ENCODE measurements at places on chromosomes 2 and 18.

- DNase-seq, result no peak
These were observed 21.5 kb upstream of the BIN1 start for GRCh38 chr2:127128445-127128904.

DNA sequence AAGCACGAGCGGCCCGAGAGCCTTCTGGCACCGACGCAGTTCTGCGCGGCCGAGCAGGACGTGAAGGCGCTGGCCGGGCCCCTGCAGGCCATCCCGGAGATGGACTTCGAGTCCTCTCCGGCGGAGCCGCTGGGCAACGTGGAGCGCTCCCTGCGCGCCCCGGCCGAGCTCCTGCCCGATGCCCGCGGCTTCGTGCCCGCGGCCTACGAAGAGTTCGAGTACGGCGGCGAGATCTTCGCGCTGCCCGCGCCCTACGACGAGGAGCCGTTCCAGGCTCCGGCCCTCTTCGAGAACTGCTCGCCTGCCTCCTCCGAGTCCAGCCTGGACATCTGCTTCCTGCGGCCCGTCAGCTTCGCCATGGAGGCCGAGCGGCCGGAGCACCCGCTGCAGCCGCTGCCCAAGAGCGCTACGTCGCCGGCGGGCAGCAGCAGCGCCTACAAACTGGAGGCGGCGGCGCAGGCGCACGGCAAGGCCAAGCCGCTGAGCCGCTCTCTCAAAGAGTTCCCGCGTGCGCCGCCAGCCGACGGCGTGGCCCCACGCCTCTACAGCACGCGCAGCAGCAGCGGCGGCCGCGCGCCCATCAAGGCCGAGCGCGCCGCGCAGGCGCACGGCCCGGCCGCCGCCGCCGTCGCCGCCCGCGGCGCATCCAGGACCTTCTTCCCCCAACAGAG lies 70.4 kb downstream of the ARHGEF33 start:
- DNase-seq, result peak; percentile 87

- no peak for DNase-seq
These were observed 366.3 kb upstream of the TFPI start for GRCh38 chr2:187920511-187920910.

DNA sequence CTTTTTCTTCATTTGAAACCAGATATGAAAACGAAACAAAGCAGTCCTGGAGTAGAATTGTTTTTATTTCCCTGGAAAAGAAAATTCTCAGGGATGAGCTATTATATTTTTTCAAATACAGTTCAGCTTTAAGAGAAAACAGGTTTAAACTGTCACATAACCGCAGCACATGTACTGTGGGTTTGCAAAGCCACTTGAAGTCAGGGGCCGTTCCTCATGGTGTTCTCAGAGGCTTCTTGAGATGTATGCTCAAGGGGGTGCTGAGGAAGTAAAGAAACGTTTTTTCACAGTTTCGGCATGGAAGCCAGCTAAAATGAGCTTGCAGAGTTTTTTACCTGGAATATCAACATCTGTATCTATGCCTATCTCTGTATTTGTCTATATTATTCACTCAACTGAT lies 225.3 kb downstream of the MC4R start:
- no peak for DNase-seq

- no peak for DNase-seq
These were observed 1009.2 kb upstream of the FANCL start for GRCh38 chr2:59250307-59250677.

DNA sequence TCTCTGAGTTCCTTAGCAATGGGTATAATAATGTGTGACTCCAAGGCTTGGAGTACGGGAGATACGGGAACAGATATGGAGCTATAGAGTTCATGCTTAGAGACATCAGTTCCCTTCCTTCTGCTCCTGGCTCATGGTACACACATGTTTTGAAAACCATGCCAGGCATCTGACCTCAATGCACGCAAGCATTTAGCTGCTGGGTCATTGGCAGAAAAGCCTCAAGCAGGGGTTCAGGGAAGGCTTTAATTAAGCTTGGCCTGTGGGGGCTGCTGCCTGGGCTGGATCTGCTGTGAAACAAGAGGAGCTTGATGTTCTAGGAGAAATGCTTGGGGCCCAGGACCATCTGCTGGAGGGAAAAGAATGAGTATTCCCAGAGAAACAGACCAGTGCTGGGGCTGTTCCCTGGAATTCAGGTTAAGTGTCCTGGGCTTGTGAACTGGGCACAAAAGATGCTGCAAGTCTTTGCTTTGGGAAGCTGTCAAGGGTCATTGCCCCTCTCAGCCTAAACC lies 3.2 kb downstream of the ALLC start:
- DNase-seq, result no peak

DNA sequence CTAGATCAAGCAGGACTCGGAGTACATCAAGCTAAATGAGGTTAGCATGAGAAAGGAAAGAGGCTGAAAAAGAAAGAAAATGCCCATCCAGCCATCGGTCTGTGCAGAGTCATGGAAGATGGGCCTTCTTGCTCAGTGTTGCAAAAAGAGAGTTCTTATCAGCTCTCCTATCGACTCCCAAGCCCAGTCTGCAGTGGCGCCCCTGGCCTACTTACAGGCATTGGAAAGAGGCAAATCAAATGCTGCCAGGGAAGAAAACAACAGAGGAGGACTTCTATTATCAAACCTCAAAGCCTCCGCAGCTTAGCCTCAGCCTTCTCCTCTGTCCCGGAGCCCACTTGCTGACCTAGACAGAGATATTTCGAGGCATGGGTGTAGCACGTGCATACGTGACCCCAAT lies 66.0 kb downstream of the CDH2 start:
- DNase-seq, result no peak

DNA sequence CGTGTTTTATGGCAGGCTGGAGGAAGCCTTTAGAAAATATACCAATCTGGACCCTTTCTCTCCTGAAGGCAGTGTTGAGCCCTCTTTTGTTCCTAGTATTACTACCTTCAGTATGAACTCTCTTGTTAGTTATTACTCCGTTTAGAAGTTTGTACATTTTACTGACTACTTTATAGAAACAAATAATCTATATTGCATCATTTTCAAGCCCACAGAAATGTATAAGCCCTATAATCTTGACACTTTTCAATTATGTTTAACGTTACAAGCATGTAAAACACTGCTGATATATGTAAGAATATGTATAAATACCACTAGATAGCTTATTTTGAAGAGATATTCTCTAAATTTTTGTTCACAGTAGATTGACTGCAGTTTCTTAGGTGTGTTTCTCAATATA lies 64.0 kb downstream of the SLC25A12 start:
- DNase-seq, result no peak

- no peak for DNase-seq
These were observed 130.6 kb downstream of the LNPK start for GRCh38 chr2:175871331-175872004.

DNA sequence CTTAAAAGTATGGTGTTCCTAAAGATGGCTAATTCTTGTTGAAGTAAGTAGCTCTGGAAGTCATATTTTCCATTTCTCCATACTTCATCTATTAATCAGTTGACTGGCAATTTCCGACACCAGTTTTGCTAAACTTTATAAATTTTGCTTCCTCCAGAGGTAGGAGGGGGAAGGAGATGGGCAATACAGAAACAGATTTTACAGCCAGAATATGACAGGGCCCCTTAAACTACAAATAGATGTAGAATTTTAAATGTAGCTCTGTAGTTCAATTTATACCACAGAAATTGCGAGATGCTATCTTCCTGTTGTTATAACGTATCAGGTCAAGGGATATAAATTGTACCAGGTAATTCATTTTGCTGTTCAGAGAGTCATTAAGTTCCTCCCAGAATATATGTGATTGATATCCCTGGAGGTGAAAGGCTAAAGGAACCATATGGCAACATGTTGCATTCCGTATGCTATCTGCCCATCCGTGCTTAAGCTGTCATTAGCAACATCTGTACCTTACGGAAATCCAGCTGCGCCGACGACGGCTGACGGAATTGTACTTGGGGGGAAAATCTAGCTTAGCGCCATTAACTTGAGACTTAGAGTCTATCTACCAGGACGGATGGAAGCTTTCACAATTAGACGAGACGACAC lies 8.4 kb upstream of the NR4A2 start:
- DNase-seq, result no peak

DNA sequence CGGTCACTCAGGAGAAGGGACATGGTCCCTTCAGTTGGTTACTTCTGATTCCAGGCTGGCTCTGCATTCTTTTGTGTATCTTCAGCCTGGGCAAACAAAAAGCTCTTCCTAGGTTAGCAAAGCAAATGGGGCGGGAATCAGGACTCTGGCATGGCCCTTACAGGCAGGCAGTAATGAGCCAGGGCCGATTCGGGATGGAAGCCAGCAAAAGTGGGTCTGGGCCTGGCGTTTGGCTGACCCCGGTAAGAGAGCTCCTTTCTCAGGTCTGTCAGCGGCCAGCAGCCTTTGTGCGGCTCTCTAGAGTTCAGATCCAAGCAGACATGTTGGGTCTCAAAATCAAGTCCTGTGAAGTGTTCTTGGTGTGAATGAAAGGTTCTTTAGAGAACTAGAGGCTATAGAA lies 81.5 kb upstream of the EML6 start:
- no peak for DNase-seq

DNA sequence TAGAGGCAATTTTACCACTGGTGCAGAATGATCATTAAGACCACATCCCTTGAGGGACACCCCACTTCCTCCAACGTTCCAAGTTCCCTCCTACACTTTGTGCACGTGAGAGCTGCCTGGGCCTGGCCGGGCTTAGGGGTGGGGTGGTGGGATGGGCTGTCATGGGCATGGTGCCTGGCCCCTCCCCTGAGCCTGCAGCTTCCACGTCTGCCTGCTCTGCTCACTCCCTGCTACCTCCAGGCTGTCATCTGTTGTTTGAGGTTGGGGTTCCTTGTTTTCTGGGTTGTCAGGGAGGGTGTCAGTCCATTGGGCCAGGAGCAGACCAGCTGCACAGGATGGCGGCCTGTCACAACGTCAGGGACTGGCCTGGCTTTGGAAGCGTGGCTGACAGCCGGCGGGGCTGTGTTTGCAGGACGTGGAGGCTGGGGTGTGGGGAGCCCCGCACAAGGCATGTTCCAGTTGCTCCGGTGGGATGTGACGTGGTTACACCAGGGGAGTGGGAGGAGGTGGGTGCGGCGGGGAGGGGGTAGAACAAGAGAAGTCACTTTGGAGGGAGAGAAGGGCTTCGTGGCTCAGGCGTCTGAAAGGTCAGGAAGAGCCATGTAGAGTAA lies 72.3 kb downstream of the RTP5 start:
- no peak for DNase-seq

DNA sequence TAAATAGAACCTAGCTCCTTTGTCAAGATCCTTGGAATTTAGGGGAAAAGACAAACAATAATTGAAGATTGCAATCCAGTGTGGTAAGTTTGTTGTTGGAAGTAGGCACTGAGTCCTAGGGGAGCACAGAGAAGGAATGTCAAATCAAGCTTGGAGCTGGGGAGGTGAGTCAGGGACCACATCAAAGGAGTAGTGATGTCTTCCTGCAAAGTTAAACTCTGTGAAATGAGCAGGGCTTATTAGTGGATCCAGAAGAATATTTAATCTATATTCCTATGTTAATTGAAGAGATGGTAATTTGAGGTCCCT lies 41.7 kb upstream of the NABP1 start:
- DNase-seq, result no peak

GRCh38 chr2:61179701-61180639 lies 18.0 kb downstream of the C2orf74 start:
- no peak for DNase-seq

DNA sequence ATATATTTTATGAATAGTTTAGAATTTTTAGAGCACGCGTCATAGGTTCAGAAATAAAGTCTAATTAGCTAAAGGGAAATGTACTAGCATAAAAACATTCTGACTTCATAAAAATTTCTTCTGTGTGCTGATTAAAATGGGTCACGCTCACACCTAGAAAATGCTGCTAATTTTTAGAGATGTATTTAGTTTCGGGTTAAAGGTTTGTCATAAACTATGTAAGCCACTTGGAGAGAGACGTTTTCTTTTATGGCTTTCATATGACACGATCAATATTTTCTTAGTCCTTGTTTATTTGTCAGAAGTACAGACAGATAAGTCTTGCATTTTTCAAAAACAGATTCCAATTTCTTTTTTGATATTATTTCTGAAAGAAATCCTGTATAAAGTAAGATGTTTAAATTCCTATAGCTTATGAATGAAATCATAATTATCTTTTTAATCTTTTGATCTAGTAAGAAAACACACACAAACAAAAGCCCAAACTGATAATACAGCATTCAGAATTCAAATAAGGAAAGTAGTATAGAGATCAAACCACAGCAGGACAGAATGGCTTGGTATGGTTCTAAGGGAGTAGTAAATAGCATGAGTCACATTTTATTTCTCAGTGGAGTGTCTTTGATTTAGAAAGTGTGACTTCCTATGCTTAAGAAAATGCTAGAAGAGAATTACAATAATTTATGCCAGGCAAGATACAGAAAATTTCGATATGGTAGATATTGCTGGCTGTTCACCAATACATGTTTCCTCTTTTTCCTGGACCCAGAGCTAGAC lies 236.6 kb downstream of the GPD2 start:
- DNase-seq, result no peak

DNA sequence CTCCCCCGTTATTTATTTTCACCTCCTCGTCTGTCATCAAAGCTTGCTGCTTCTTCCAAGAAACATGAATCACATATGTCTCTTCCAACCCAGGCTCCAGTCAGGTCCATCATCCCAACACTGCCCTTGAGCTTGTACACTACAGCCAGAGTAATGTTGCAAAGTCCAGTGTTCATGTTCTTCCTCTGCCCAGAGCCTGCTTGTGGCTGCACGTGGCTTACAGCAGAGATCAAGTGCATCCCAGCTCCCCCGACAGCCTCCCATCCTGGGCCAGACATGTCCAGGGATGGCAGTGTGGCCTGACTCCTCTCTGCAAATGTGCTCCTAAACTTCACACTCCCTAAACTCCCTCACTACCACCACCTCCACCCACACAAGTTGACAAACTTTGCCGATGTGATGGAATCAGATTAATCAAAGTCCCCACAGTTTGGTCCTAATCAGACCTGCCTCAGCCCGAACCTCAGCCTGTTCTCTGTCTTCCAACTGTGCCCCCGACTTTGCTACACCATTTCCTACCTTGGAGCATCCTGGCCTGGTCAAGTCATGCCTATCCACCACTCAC lies 54.2 kb upstream of the MAPRE3 start:
- DNase-seq, result no peak
